ENCODE measurements at places on chromosomes 6 and 20. TPM values are rescaled to one million over a fixed set of nuclear protein-coding genes. Genes with fewer than 3 reads are reported as not detected.

DNA sequence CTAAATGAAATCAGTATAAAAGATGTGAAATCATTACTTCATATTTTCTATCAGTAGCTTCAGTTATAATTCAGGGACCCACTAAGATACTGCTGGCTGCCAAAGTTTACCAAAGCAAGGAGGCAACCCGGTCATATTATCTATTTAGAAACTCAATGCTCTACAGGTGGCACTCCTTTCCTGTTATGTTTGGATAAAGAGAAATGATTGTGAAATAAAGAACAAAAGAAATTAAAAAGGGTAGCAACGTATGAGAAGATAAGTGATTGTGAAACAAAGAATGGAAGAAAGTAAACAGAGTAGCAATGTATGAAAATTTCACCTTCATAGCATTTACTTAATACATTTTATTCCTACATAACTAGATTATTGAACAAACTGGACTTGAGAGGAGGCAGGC is 45.2 kb downstream of the RSPH3 start:
- no peak for DNase-seq

DNA sequence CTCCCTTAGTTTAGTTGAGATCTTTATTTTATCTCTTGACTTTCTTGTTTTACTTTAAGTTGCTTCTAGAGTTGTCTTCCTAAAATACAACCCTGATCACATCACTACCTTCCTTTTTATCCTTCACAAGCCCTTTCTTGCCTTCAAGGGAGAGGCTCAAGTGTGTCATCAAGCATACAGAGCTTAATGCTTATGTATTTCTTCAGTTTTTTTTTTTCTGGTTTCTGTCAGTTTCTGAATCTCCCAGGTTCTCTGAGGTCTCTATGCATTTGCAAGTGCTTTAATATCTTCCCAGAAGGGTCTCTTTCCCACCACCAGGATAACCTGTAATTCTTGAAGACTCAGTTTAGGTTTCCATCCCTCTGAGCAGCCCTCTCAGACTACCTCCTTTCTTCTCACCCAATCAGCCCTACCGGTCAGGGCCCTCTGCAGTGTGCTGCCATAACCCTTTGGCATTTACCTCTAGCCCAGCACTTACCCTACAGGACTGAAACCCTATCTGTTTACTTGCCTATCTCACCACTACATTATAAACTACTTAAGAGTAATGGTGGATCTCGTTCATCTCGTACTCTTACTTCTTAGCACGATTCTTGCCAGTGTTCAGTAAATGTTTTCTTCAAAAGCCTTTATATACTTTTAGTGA is 36.9 kb downstream of the EYA4 start:
- DNase-seq = no peak

DNA sequence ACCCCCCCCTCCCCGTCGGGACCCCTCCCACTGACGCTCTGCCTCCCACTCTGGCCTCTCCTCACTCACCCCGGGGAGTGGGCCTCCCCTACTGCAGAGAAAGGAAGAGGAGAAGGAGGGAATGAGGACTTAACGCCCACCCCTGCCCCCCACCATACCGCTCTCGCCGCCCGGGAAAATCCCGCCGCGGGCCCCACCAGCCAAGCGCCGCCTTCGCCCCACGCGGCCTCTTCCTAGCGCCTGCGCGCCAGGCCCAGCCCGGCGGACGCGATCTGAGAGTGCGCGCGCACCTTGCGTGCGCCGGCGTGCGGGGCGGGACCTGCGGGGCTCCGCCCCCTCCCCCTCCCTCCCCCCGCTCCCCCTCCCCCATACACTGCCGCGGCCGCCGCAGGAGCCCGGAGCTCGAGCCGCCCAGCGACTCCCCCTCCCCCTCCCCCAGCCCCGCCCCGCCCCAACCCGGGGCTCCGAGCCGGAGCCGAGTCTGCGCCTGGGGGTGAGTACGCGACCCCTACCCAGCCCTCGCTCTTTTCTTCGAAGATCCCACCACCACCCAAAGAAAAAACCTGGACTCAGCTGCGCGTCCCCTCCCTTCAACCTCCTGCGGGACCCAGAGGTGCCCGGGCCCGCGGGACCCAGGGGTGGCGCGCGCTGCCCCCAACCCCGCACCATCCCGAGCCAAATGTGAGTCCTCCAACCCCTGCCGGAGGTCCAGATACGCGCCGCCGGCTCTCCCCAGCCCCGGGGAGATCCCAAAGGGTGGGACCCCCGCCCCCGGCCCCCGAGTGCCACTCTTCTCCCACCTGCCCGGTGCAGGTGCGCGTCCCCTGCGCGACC is at the start of the genes MRPL14 and TMEM63B:
TSS of gene MRPL14 (minus strand) at position 267 of the 834 bp plus-strand sequence. CDS start 10,841 bp downstream, outside the sequence.
TSS of gene TMEM63B (plus strand) at position 369 of the 834 bp plus-strand sequence. CDS start 7,031 bp downstream, outside the sequence.
- DNase-seq = peak; percentile 87

DNA sequence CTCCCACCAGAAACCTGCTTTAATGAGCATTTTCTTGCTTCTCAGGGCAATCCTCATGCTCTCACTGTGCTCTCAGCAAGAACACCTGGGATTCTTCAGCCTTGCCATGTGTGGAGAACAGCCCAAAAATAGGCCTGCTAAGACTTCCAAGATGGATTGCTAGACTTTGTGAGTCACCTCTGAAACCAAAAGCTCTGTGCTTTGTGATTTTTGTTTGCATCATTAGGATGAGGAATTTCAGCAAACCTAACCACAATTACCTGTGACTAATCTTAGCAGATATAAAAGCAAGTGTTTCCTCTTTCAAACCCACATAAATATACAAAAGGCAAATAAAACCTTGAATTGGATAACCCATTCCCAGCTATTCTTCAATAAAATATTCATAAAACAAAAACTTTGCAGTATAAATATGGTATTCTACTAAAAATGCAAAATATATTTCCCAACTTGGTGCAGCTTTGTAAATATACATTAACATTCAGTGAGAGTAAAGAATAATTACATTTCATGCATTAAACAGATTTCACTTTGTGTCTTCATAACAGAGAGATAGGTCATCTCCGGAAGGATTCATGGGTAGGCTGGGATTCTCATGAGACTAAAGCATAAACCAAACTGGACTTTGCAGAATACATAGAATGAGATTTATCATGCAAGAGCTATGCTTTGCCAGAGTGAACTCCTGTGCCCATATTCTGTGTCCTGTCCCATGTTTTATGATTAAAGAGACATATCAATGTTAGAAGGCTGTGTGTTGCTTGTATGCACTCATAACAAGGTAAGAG is 33.5 kb downstream of the TPBG start:
- DNase-seq = no peak

DNA sequence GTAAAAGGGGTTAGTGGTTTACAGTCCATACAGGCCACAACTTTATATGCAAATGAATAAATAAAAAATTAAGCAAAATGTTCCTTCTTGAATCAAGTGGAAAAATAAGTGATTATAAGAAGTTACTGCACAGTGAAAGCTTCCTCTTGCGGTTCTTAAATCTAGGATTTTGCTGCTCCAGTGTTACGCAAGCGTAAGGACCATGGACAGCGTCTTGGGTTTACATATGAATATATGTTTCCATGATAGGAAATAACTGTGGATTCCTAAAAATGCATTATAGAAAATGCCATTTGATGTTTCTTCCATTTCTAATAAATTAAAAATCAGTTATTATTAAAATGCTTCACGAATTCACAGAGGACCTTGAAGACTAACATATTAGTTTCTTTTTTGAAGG is 176.6 kb upstream of the POU3F2 start:
- no peak for DNase-seq

- DNase-seq = no peak
These were observed 25.6 kb upstream of the CHMP4B start for GRCh38 chr20:33785503-33785902.

DNA sequence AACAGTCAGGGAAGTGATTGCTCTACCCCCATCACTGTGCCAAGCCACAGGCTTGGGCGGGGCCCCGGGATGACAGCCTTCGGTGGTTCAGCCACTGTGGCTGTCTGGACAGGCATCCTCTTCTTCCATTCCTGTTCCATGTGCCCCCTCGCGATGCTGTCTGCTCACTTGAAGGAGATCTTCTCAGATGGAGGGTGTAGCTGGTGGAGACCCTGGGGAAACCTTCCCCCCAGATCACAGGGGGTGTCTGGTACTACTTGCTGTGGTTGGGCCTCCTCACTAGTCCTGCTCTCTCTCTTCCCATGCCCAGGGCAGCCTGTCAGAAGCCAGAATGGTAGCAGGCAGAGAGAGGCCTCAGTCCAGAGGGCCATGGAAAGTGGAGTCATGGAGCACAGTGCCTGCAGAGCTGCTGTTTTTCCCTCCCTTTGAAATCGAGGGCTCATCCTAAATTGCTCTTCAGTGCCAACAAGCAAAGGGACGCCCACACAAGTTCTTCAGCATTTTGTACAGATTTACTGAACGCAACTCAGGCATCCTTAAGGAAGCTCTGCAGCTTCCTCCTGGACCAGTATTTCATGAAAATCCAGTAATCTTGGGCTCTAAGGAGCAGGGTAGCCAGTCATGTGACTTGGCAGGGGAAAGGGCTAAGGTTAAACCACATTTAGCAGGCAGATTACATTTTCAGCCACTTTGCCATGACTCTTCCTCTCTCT is 326.6 kb downstream of the ZFAND3 start:
- DNase-seq = no peak

- DNase-seq = no peak
These were observed 20.1 kb downstream of the PHACTR3 start for GRCh38 chr20:59624401-59624800.

- DNase-seq = no peak
These were observed 776.4 kb upstream of the NRSN1 start for GRCh38 chr6:23349521-23350147.

GRCh38 chr6:25229671-25230321 is 49.4 kb upstream of the CARMIL1 start:
- DNase-seq = no peak

GRCh38 chr6:3871515-3871914 is 22.3 kb downstream of the FAM50B start:
- no peak for DNase-seq

DNA sequence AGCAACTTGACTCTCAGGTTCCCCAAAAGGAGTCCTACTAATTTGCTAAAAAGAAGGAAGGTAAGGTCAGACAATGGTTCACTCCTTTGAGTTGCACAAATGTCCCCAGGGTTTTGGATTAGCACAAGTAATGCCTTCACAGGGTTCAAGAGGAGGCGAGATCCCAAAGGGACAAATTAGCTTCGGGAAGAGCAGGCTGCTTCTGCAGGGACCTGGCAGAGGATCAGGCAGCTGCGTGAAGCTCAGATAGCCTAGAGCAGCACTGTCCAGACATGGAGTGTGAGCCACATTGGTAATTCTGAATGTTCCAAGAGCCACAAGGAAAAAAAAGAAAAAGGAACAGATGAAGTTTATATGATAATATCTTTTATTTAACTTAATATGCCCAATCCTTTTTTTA is 115.4 kb downstream of the CFAP61 start:
- DNase-seq = no peak

- no peak for DNase-seq
These were observed 8.9 kb upstream of the FITM2 start for GRCh38 chr20:44319839-44320422.

- no peak for DNase-seq
These were observed at the start of gene RAMACL for GRCh38 chr6:166586424-166587156. Gene RAMACL, minus strand, starts transcription at chr6:166586678. Its CDS starts 201 bp downstream, at chr6:166586477.

The TCP11 gene
- total RNA-seq = 2.2 TPM

The TP53TG5 gene
- total RNA-seq = not detected

The SYCP2 gene
- total RNA-seq = 0.27 TPM

The ABHD16B gene
- total RNA-seq = 0.27 TPM

The GLP1R gene
- total RNA-seq = not detected

The FOXQ1 gene
- total RNA-seq = not detected

The ERVFRD-1 gene
- under 0.01 TPM for total RNA-seq

The NNAT gene
- total RNA-seq = 2.2 TPM

The GSTA4 gene
- 1.9 TPM for total RNA-seq

The MUC22 gene
- total RNA-seq = not detected

The LY6G6F gene
- 0.54 TPM for total RNA-seq

The ALDH8A1 gene
- 0.27 TPM for total RNA-seq

The CENPQ gene
- 1.1 TPM for total RNA-seq
